Effector memory CD8-positive, alpha-beta T cell (primary cell): ENCODE measurements at places on chromosomes 2 and 18.

DNA sequence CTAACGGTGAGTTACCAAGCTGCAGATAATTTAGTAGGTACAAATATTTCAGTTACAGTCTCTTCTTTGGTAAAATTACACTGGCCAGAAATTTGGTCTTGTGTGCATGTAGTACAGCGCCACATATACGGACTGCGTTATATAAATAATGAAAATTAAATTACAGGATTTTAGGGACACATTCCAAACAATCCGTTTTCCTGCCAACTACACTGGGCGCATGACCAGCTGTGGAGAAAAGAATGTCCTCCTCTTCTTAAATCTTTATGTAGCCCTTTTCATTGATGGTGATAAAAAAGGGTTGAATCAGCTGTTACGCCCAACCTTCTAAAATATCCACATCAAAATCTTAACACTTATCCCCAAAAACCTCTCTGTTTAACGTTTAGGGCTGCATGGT is 37.5 kb downstream of the TCF4 start:
- no peak for DNase-seq

- no peak for DNase-seq
These were observed 90.3 kb upstream of the RAB27B start for GRCh38 chr18:54737986-54738385.

- DNase-seq = no peak
These were observed 4.0 kb upstream of the RTP5 start for GRCh38 chr2:241865416-241865956.

GRCh38 chr18:9156604-9157249 is 20.1 kb downstream of the ANKRD12 start:
- no peak for DNase-seq

GRCh38 chr2:28420722-28421121 is 28.1 kb downstream of the FOSL2 start:
- DNase-seq = no peak

DNA sequence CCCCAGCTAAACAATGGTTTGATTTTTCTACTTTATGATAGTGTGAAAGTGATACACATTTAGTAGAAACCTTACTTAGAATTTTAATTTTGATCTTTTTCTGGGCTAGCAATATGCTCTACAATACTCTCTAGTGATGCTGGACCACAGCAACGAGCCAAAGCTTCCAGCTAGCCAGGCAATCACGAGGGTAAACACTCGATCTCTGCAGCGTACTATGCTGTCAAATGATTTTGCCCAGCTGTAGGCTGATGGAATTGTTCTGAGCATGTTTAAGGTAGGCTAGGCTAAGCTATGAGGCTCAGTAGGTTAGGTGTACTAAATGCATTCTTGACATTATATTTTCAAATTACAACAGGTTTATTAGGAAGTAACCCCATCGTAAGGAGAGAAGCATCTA is 207.5 kb downstream of the LRRTM4 start:
- DNase-seq = no peak

DNA sequence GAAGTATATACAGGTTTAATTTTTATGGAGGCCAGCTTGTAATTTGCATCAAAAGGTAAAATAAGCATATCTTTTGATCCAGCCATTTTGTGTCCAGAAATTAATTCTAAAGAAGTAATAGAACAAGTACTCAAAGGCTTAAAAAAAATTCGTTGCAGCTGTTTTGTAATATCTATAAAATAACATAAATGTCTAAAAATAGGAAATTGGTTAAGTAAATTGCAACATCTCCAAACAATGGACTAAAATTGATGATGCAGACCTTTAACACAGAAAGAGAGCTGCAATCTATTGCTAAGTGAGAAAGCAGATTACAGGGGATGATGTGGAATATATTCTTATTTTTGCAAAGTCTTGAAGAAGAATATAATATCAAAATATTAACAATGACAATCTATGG is 19.4 kb downstream of the AAK1 start:
- DNase-seq = no peak

DNA sequence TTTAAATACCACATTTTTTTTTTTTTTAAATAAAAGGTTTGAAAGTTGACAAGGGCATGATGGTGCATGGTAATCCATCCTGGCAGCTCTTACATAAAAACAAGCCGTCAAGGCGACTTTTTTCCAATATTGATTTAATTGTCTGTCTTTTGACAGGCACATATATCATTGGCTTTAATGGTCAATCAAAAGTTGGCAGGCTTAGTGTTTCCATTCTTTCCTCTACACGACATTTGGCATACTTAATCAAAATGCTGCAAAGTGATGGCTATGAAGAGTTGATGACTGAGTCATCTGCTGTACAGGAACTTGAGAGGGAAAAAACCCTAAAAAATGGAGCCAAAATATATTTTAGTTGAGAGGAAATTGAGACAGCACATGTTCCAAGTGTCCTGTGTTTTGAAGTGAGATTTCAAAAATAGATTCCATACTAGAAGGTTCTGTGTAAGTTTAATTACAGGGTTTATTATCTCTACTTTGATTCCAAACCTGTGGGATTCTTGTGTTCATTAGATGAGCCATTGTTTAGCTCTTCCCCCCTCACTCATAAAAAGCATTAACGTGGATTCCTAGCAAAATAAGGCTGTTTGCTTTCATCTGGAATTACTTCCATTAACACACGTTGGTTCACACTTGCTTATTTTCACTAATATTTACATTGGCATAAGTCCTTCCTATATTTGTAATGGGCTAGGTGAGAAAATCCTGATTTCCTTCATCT is 3.2 kb downstream of the TSHZ1 start:
- DNase-seq = no peak

- no peak for DNase-seq
These were observed 49.7 kb downstream of the TANK start for GRCh38 chr2:161209902-161210301.

DNA sequence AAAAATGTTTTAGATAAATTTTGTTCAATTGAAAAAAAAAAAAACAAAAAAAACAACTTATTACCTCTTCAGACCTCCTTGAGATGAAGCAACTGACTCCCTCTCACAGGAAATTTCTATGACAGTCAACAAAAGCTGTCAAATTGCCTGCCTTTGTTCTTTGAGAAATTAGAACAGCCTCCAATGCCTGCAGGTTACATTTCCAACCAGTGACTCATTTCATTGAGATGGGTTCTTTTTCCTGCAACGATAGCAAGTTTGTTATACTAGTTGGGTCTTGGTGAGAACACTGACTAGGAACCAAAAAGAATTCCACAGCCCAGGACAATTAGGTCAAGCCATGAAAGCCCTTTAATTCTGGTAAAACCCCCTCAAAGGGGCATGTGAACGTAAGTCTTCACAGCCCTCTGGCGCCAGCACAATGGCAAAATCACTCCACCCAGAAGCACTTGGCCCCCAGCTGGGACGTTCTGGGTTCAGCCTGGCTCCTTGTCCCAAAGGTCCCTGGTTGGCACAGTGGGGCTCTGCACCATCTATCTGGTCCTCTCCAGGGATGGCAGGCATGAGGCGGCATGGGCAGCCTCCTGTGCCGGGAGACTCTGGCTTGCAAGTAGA is 87.0 kb downstream of the SPP2 start:
- DNase-seq = no peak
